ENCODE measurements at places on chromosomes 2 and 18.
A peak's percentile ranks its signal among the peaks of the same experiment; 100 is the strongest.

DNA sequence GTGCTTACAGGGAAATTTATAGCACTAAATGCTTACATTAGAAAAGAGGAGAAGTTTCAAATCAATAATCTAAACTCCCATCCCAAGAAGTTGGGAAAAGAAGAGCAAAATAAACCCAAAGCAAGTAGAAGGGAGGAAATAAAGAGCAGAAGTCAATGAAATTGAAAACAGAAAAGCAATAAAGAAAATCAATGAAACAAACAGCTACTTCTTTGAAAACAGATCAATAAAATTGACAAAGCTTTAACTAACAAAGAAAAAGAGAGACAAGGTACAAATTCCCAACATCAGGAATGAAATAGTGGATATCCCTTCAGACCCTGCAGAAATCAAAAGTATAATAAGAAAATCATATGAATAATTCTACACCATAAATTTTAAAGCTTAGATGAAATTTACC is 25.5 kb upstream of the ONECUT2 start:
- no peaks in the 10 kb centered on the region for H3K36me3 ChIP-seq
- no peak overlapping the region for H3K27ac ChIP-seq
- no peaks in the 10 kb centered on the region for H3K4me1 ChIP-seq

DNA sequence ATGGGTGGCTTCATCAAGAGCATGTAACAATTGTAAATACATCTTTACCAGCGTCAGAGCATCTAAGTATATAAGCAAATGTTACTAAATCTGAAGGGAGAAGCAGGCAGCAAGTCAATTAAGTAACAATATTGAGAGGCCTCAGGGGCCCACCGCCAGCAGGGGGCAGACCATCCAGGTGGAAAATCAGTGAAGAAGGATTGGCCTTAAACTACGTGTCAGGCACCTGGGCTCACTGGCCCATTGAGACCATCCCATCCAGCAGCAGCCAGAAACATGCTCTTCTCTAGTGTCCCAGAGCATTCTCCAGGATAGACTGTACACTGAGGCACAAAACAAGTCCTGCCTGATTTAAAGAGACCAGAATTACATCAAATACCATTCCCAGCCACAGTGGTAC is 96.2 kb upstream of the SNTG2 start:
- no peaks in the 10 kb centered on the region for H3K27me3 ChIP-seq
- H3K4me3 ChIP-seq: no peak overlapping the region
- no peaks in the 10 kb centered on the region for H3K4me1 ChIP-seq
- peak; percentile 27 for DNase-seq
- H3K36me3 ChIP-seq: no peaks in the 10 kb centered on the region

- peaks cover 6% of the 10 kb centered on the region for H3K27me3 ChIP-seq
- no peak for DNase-seq
- no peaks in the 10 kb centered on the region for H3K36me3 ChIP-seq
- no peak overlapping the region for H3K4me3 ChIP-seq
Observed at GRCh38 chr2:196617430-196617829, 22.1 kb upstream of the CCDC150 start.

- H3K27me3 ChIP-seq: no peaks in the 10 kb centered on the region
- no peaks in the 10 kb centered on the region for H3K36me3 ChIP-seq
- peaks cover 3% of the 10 kb centered on the region for H3K4me1 ChIP-seq
- DNase-seq: no peak
Observed at GRCh38 chr18:9787712-9788111, 79.6 kb downstream of the RAB31 start.

DNA sequence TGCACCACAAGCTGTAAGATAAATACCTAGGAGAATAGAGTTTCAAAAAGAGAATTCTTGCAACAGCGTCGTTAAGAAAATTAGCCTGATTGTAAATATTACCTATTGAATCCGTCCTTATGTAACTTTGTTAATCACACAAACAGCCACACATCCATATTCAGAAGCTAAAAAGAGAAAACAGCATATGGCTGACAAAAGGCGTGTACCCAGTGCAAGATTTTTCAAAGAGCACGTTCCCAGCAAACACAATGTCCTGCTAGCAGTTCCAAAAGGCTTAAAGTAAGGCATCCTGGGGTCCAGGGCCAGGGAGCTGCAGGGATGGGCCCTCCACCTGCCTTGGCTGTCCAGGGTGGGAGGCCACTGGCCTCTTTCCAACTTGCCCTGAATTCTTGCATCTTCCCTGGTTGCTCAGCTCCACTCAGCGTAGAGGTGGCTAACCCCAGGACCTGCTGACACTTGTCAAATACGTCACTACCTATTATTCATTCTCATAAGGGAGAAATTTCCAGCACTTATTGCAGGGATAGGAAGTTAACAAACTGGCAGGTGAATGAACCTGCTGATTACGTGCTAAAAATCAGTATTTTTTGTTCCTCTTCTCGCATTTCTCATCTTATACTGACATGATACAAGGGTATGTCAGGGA is 102.1 kb upstream of the NEDD4L start:
- H3K36me3 ChIP-seq: no peaks in the 10 kb centered on the region
- H3K27ac ChIP-seq: no peak overlapping the region
- no peak for DNase-seq
- H3K4me3 ChIP-seq: no peak overlapping the region

DNA sequence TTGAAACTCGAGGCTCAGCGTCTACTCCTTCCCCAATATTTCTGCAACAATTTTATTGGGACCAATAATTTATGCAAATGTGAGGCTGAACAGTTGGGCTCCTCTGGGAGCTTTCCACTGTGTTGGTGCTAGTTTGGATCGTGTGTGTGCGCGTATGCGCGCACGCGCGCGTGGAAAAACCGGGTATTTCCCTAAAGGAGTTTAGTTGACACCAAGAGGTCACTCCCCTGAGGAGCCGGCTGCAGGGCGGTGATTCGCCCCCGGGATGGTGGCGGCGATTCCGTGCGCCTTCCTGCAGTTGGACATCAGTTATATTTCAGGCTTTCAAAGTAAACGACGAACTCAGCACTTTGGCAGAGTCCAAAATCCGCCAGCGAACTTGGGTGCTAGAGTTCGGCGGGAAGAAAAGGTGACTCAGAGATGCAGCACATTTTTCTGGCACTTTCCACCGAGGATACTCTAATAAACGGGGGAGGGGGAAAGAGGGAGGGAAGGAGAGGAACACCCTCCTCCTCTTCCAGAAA is 186.5 kb upstream of the FANCL start:
- peaks cover 4% of the 10 kb centered on the region for H3K4me1 ChIP-seq
- H3K27ac ChIP-seq: no peak overlapping the region
- H3K4me3 ChIP-seq: peak overlapping the region; percentile 81

GRCh38 chr2:17877811-17878280 is 621 bp upstream of the KCNS3 start:
- peak overlapping the region; percentile 8 for H3K4me3 ChIP-seq
- no peak overlapping the region for H3K27ac ChIP-seq
- H3K27me3 ChIP-seq: peaks cover 72% of the 10 kb centered on the region

DNA sequence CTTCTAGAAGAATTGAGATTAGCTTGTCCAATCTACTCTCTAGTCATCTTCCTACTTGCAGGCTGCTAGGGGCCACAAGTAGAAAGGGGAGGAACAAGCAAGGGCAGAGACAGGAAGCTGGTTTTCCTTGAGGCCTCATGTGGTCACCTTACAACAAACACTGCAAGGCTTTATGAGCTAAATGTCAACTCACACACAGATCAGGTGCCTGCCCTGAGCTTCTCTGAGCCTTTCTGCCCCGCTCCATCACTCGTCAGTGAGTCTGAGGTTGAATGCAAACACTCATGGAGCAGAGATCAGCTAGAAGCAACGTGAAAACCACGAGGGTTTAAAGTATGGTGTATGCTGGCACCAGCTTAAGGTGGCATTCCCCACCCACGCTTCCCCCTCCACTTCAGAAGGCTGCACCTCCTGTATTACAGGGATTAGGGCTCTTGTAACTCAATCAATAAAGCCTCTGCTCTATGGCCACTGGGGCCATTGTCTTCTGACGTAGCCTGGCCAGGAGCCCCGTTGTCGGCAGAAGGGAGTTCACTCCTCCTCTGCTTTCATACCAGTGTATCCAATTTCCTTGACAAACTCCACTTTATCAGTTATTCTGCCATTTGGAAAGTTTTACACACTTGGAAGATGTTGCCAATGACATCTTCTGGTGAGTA is 5.4 kb upstream of the CRYGC start:
- no peak overlapping the region for H3K4me3 ChIP-seq
- no peaks in the 10 kb centered on the region for H3K36me3 ChIP-seq
- H3K4me1 ChIP-seq: peaks cover 14% of the 10 kb centered on the region
- H3K27me3 ChIP-seq: no peaks in the 10 kb centered on the region
- DNase-seq: no peak

DNA sequence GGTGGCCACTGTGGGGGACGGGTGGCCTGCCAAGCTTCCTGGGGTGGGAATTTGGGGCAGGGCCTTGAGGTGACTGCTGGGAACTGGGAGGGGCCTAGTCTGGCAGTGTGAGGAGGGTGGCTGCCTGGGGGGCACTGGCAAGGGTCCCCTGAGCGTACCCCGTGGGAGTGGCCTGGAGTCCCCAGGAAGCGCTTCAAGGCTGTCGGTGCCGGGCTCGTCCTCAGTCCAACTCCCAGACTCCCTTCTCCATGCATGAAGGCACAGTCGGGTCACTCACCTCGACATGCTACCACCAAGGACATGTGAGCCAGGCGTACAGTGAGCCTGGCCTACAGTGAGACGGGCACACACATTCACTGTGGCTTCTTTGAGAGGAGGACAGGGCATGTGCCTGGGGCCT is 105.3 kb downstream of the SMIM21 start:
- H3K4me1 ChIP-seq: no peaks in the 10 kb centered on the region
- H3K4me3 ChIP-seq: no peak overlapping the region
- H3K36me3 ChIP-seq: no peaks in the 10 kb centered on the region
- H3K27me3 ChIP-seq: no peaks in the 10 kb centered on the region

- H3K27ac ChIP-seq: no peak overlapping the region
- H3K36me3 ChIP-seq: no peaks in the 10 kb centered on the region
- DNase-seq: no peak
- no peaks in the 10 kb centered on the region for H3K4me1 ChIP-seq
- no peak overlapping the region for H3K4me3 ChIP-seq
Observed at GRCh38 chr2:143252138-143252907, 123.1 kb downstream of the ARHGAP15 start.

- no peak overlapping the region for H3K27ac ChIP-seq
- DNase-seq: no peak
- H3K36me3 ChIP-seq: no peaks in the 10 kb centered on the region
- H3K27me3 ChIP-seq: peaks cover 7% of the 10 kb centered on the region
- H3K4me3 ChIP-seq: no peak overlapping the region
Observed at GRCh38 chr2:238285653-238286082, 2.7 kb downstream of the PER2 start.

DNA sequence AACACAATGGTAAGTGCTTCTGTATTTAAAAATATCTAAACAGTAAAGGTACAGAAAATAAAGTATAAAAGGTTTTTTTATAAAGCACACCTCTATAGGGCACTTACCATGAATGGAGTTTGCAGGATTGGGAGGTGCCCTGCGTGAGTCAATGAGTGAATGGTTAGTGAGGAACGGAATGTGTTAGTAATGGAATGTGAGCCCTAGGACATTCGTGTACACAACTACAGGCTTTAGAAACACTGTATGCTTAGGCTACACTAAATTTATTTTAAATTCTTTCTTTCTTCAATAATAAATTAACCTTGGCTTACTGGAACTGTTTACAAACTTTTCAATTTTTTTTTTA is 337.9 kb upstream of the SLC39A10 start:
- no peak for DNase-seq
- no peaks in the 10 kb centered on the region for H3K36me3 ChIP-seq
- no peak overlapping the region for H3K27ac ChIP-seq
- H3K27me3 ChIP-seq: no peaks in the 10 kb centered on the region
- H3K4me1 ChIP-seq: no peaks in the 10 kb centered on the region
- H3K4me3 ChIP-seq: no peak overlapping the region

DNA sequence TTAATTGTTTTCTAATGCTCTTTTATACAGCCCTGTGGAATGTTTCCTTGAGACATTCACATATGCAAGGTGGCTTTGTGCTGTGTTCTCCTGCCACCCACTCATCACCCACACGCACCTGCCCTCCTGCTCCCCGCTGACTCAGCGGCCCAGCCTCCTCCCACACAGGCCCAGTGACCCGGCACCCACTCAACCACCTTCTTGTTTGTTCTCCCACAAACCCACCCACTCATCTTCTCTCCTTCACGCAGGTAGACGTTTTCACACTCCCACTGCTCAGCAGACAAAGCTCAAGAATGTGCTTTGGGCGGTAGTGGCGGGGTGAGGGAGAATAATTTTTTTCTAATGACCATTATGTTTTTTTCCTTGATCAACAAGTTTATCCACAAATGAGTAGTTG is 28.6 kb upstream of the NEMP2 start:
- DNase-seq: no peak
- no peak overlapping the region for H3K27ac ChIP-seq
- no peaks in the 10 kb centered on the region for H3K36me3 ChIP-seq
- H3K4me3 ChIP-seq: no peak overlapping the region
- no peaks in the 10 kb centered on the region for H3K4me1 ChIP-seq
- H3K27me3 ChIP-seq: no peaks in the 10 kb centered on the region

- H3K27ac ChIP-seq: no peak overlapping the region
- peaks cover 15% of the 10 kb centered on the region for H3K4me1 ChIP-seq
- DNase-seq: no peak
Observed at GRCh38 chr18:79962835-79963657, 1.4 kb upstream of the HSBP1L1 start.

GRCh38 chr18:75199327-75199726 is 9.6 kb downstream of the PTGR3 start:
- peaks cover 10% of the 10 kb centered on the region for H3K27me3 ChIP-seq
- peaks cover 11% of the 10 kb centered on the region for H3K36me3 ChIP-seq
- H3K27ac ChIP-seq: no peak overlapping the region
- no peak overlapping the region for H3K4me3 ChIP-seq

DNA sequence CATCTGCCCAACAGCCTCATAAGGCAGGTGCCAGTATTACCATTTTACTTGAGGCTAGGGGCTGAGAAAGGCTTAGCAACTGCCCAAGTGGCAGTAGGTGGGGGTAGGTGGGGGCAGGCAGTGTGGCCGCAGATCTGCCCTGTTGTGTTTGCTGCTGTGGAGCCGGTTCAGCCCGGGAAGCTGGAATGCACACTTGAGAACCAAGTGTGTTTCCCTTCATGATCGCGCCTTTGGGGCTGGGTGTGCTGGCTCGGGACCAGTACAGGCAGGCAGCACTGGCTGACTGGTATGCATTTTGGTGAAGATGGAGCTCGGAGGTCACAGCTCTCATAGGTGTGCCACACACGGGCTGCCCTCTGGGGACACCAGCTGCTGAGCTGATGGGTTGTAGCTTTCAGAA is 85.1 kb downstream of the CABLES1 start:
- no peaks in the 10 kb centered on the region for H3K36me3 ChIP-seq
- no peak overlapping the region for H3K4me3 ChIP-seq
- no peaks in the 10 kb centered on the region for H3K27me3 ChIP-seq
- DNase-seq: no peak
- no peaks in the 10 kb centered on the region for H3K4me1 ChIP-seq
- no peak overlapping the region for H3K27ac ChIP-seq

DNA sequence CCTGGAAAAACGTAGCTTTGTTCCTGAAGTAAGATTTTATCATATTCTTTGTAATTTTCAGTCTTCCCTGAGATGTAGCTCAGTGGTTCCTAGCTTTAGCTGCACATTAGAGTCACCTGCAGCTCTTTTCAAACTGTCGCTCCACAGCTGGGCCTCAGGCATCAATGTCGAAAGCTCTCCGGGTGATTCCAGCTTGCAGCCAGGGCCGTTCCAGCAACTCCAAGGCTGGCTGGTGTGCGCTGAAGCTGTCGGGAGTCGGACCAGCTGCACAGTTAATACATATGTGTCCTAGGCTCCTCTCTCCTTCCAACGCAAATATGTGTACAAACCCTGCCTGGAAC is 609 bp upstream of the ZNF2 start:
- no peak for DNase-seq
- peak overlapping the region; percentile 94 for H3K4me3 ChIP-seq
- H3K36me3 ChIP-seq: no peaks in the 10 kb centered on the region
- peak overlapping the region; percentile 92 for H3K27ac ChIP-seq
